Cortex of kidney (tissue), 1 donor: ENCODE measurements at places on chromosomes 12 and 14.

- DNase-seq = no peak
These were observed 6.4 kb upstream of the CLEC6A start for GRCh38 chr12:8449355-8449859.

DNA sequence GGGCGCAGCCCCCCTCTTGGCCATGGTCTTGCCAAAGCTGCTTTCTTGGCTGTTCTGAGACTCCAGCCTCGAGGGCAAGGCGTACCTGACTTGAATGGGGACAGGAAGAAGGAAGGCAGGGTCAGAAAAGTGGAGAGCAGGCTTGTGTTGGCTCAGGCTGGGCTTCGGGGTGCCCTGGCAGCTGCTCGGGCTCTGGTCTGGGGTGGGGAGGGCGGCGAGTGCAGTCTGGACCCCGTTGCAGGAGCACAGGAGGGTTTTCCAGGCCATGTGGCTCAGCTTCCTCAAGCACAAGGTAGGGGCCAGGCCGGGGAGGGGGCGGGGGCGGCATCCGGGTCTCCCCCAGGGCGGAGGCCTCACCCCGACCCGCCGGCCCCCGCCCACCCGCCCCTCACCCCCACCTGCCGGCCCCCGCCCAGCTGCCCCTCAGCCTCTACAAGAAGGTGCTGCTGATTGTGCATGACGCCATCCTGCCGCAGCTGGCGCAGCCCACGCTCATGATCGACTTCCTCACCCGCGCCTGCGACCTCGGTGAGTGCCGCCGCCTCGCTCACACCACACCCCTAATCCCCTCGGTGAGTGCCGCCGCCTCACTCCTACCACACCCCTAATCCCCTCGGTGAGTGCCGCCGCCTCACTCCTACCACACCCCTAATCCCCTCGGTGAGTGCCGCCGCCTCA lies 4.2 kb downstream of the NOC4L start:
- no peak for DNase-seq

- DNase-seq = no peak
These were observed 404.4 kb downstream of the TRHDE start for GRCh38 chr12:72676556-72676955.

DNA sequence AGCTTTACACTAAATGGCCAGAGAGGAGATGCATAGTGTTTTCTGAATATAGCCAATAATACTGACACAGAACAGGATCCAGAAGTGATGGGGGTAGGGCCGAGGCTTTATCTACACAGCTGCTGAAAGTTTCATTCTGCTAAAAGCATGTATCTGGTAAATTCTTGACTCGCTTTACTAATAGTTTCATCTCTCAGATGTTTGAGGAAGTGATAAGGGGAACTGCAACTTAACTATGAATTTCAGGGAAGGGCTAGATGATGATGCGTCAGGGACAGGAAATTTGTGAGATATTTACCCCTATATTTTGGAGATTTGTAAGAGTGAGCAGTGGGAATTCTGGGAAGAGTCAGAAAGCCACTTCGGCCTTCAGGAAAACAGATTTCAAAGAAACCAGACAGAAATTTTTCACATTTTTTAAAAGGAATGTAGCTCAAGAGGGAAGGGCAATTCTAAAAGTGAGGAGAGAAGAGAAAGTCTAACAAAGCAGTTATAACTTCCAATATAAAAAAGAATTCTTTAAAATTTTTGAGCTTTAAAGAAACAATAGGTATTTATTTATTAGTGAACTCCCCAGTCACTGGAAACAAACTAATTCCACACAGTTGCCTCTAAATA lies 243.1 kb downstream of the BCAT1 start:
- DNase-seq = no peak

DNA sequence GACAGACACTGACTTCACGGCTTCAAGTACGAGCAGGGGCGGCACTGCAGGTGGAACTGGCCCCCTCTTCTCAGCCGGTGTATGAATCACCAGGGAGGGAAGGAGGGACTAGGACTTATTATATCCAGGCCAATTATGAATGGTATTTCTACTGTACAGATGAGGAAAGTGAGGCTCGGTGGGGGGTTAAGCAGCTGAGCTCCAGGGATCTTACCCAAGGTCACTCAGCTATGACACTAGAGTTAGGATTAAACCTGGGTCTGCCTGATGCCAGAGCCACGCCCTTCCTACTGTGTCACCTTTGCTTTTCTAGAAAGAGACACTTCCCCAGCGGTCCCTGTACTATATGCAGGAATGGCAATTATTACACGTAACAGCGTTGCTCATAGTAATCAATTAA lies 42.2 kb upstream of the NRXN3 start:
- no peak for DNase-seq

GRCh38 chr14:84152452-84152851 lies 1377.5 kb upstream of the FLRT2 start:
- no peak for DNase-seq

GRCh38 chr12:82955043-82955442 lies 268.3 kb downstream of the TMTC2 start:
- DNase-seq = no peak

GRCh38 chr14:20492486-20492885 lies 12.9 kb upstream of the RNASE10 start:
- no peak for DNase-seq

DNA sequence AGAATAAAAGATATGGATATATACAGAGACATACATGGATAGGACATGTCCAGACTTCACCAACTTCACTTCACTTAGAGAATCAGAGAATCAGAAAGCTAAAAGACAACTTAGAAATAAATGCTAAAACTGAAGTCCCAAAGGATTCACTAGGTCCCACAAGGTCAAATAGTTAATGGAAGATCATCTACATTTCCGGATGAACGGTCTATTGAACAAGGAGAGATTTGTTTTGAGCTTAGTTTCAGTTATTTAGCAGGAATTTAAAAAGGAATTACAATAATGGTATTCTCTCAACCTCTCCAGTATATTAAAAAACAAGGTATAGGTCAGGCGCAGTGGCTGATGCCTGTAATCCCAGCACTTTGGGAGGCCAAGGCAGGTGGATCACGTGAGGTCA lies 187.0 kb downstream of the MED13L start:
- no peak for DNase-seq

- no peak for DNase-seq
These were observed 42.1 kb downstream of the CIT start for GRCh38 chr12:119835068-119835467.

DNA sequence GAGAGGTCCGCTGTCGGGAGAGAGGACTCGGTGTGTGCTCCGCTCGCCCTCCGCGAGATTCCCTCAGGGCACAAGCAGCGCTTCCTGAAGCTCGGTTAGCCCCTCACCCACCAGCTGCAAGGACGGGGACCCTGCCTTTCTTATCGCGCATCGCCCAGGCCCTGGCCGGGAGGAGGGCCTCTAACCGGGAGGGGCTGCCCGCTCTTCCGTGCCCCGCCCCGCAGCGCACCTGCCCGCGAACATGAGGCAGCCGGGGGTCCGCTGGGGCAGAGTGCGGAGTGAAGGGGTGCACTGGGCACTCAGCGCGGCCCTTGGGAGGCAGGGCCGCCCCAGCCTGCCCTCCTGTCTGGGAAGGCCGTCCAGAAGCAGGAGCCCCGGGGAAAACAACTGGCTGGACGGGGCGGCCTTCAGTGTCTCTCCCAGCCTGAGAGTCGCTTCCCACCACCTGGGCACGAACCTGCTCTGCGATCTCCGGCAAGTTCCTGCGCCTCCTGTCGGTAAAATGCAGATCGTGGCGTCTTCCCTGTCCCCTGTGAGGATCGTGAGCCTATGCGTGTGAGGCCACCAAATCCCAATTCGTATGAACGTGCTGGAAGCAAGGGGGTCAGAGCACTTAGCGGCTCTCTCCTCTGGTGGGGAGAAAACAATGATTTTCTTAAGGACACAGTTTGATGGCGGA lies 28.0 kb upstream of the ADIPOR2 start:
- no peak for DNase-seq

DNA sequence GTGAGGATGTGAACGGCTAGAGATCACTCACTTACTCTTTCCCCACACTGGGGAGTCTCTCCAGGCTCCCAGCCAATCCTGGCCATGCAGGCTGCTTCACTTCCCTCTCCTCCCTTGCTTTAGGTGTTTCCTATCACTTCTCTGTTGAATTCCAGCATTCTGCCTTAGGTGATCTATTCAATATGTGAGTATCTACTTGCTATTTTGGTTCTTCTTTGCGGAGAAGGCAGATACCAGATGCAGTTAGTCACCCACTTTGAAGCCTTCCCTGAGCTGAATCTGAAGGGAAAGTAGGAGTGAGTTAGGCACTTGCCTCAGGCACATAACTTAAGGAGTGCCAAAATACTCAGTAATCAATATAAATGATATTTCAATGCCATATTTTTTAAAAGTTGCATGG lies 36.0 kb upstream of the FAR2 start:
- no peak for DNase-seq

DNA sequence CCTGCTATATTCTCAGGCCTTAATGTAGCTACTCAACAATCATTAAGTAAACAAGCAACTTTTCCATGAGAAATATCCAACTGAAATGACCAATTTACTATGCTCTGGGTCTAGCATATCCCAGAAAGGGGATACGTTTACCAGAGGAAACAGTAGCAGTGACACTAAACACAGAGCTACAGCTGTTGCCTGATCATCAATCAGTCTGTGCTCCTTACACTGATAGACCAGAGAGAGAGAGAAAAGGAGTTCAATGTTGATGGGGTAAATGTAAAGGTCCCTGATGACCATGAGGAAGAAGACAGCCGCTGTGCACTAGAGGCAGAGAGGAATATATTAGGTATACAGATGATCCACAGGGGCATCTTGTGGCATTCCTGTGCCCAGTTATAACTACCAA lies 397.2 kb upstream of the USP15 start:
- DNase-seq = no peak

- DNase-seq = no peak
These were observed 186.6 kb upstream of the OR4E1 start for GRCh38 chr14:21860172-21860571.

DNA sequence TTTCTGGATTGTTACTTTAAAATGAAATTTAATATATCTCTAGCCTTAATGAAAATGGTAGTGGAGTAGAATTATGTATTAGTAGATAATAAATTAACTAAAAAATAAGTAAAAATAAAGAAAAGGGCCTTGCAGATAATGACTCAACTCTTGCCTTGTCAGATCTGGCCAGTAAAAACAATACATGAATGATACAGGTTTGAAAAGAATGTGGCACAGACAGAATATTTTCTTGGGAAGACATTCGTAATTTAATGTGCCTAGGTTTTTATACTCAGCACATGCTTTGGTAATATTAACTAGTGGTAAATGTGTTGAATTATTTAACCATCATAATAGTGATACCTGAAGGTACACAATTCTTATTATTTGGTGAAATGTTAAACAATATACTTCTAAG lies 28.3 kb downstream of the ATF7IP start:
- DNase-seq = no peak

DNA sequence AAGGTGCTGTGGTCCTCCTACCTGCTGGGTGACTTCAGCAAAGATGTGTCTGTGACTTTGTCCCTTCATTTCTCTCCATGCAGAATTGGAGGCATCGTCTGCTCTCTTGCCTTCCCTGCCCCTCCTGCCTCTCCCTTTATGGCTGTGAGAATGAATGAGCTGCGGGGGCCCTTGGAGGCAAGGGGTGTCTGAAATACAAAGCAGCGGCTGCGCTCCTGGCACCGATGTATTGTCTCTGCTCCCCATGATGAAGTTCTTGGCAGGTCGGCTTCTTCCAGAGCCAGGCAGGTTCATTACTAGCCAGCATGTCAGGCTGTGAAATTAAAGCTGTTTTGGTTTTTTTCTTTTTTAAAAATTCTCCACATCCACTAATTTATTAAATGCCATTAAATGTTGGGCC lies 194.5 kb downstream of the TSPAN9 start:
- no peak for DNase-seq

GRCh38 chr12:57632073-57632957 lies 686 bp downstream of the B4GALNT1 start:
- DNase-seq = no peak

- no peak for DNase-seq
These were observed 114.8 kb downstream of the ESRRB start for GRCh38 chr14:76490735-76491134.

DNA sequence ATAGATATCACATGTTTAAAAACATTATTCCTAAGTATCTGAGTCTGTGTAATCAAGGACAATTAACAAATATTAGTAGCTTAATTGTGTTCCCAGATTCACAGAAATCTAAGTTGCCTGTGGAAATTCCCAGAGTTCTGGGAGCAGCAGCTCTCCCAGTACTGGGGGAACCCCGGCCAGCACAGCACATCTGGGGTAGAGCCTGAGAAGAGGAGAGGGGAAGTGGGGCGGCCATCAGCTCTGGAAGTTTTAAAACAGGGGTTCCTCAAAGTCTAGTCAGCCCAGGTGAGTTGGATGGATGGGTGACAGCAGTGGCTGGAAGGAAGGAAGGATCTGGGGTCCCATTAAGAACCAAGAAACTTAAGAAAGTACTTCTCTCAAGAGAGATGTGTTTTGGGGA lies 24.6 kb downstream of the PRICKLE1 start:
- DNase-seq = no peak

DNA sequence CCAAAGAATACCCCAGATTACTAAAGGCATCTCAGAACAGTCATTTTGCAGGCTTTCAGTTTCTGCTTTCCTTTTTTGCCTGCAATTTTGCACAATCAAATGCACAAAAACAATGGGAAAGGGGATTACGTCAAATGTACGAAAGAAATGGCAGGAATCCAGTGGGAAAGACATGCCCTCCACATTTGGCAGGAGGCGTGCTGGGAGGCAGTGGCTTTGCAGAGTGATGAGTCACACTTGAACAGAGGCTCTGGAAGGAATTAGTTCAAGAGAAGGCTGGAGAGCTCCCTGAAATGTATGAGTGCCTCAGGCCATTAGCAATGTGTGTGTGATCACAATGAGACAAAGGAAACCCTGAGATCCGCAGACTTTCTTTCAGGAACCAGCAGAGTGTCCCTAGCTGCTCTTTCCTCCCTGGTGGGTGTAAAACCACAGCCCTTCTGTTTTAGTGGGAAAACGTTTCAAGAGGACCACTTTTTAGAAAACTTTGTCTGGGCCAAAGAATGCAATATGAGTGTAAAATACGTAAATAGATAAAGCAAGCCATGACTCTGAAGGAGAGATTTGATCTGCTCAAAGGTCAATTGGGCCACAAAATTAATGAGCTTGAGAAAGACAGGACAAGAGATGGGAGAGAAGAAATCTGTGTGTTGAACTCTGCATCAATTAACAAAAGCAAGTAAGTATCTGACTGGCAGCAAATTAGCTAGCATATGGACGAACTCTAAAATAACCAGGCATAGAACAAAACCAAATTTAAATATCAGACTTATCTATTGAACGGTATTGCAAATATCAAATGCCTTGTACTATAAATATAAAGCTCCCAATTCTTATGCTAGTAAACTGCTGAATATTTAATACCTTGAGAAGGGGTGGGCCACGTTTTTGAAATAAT lies 155.4 kb upstream of the PDE3A start:
- no peak for DNase-seq

DNA sequence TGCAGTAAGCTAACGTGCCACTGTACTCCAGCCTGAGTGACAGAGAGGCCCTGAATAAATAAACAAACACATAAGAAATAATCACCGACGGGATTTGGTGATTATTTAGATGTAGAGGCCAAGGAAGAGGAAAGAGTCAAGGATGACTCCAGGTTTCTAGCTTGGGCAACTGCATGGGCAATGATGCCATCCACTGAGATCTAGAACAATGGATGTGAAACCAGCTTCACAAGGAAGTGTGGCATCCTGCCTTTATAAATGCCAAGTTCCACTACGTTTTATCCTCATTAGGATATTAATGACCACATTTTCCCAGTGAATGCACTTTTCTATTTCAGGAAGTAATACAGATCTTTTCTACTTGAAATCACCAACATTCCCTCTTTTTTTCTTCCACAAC lies 10.9 kb upstream of the PTGER2 start:
- DNase-seq = no peak

- DNase-seq = no peak
These were observed 99.9 kb downstream of the BCAT1 start for GRCh38 chr12:24848941-24849477.

GRCh38 chr14:66038618-66039017 lies 447.6 kb upstream of the CCDC196 start:
- no peak for DNase-seq
